ENCODE measurements at places on chromosomes 11 and 22.
A peak's percentile ranks its signal among the peaks of the same experiment; 100 is the strongest.

DNA sequence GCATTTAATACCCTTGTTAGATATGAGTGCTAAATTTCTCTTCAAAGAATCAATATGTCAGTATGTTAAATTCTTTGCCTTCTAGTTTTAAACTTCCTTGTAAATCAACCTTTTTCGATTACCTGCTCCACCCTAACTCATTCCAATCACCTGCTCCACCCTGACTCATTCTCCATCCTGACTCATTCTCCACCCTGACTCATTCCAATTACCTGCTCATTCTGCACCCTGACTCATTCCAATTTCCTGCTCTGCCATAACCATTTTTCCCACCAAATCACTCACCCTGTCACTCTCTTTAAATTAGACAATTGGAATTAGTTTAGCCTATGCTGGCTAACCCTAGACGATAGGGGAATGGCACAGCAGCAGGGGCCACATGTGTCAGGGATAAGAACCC is 519.5 kb upstream of the LRRC4C start:
- no peak for DNase-seq

DNA sequence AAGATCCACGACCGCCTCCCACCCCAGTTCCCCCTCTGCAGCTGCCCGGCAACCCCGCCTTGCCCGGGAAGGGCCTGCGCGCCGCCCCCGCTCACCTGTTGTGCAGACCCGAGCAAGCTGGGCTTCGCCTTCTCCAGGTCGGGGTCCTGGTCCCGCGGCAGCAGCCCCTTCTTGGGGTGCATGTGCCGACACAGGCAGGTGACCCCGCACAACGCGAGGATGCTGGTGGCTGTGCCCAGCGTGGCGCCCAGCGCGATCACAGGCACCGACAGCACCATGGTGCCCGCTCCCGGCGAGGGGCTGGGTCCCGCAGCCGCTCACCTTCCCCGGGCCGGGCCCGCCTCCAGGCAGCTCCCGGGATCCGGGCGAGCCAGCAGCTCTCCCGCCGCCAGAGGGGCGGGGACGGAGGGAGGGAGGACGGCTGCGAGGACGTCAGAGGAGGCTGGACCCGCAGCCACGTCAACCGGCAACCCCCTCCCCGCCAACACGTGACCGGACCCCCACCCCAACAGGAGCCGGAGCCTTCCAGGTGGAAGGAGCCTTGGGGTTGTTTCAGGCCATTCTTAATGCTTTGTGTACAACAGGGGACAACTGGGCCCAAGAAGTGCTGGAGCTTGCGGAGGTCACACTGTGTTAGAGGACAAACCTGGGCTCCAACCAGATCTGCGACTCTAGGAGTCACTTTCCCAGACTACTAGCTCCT is at the start of gene SYT13:
TSS of gene SYT13 (minus strand) at position 412 of the 703 bp plus-strand sequence. CDS start at position 278, 134 bp downstream.
- no peak for DNase-seq

DNA sequence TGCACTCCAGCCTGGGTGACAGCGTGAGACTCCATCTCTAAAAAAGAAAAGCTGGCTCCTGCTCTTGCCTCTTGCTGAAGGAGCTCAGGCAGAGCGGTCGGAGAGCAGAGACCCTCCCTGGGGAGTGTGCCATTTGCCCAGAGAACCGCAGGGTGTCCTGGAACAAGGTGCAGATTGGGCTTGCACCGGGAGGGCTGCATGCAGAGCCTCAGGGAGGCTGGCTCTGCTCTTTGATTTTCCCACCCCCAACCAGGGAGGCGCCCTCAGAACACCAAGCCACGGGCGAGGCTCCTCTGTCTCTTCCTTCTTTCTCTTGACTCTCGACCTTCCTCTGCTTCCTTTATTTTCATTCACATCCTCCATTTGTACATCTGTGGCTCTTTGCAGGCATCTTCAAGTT is 889.1 kb downstream of the OPCML start:
- no peak for DNase-seq

- no peak for DNase-seq
These were observed 31.2 kb downstream of the APOL1 start for GRCh38 chr22:36284171-36284571.

DNA sequence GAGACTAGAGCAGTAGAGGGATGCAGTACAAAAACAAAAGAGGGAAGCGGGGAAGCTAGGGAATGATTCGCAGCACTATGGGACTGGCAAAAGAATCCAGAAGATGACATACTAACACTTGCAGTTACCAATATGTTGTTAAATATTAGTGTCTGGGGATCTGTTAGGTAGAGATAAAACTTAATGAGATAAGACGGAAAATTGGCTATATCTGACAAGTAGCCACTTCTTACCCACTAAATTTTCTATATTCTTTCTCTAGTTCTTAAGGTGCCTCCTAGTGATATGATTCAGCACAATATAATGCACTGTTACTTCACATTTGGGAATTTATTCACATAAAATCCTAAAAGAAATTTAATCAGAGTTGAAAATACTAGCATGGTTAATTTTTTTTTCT is 30.8 kb downstream of the CCDC90B start:
- DNase-seq = no peak

- no peak for DNase-seq
These were observed 25.6 kb upstream of the TMEM135 start for GRCh38 chr11:87012089-87012488.

DNA sequence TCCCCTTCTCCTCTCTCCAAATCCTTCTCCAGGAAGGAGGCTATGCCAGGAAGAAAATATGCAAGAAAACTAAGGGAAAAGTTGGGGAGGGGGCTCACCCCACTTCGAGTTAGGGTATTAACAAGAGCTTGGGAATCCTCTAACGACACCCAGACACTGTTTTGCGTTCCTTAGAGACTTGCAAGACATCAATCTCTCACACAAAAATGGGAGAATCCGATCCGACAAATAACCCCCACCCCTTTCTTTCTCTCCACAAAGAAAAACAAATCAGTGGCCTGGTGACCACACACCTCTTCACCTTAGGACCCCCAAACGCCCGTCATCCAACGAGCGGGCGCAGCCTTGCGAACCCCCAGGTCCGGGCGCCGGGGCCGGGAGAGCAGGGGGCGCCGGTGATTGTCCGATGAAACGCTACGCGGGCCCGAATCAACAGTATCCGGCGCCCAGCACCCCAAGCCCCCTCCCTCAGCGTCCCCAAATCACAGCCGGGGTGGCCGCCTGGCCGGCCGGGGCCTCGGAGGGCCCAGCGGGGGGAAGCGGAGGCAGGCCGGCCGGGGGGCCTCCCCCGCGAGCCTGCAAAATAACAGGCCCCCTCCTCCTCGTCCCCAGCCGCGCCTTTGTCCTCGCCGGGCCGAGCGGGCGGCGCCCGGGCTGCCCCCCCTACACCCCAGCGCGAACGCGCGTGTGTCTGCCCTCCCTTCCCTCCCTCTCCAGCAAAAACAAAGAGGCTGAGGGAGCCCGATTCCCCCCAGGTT is 690 bp downstream of the CSNK1E start:
- peak; percentile 65 for DNase-seq

DNA sequence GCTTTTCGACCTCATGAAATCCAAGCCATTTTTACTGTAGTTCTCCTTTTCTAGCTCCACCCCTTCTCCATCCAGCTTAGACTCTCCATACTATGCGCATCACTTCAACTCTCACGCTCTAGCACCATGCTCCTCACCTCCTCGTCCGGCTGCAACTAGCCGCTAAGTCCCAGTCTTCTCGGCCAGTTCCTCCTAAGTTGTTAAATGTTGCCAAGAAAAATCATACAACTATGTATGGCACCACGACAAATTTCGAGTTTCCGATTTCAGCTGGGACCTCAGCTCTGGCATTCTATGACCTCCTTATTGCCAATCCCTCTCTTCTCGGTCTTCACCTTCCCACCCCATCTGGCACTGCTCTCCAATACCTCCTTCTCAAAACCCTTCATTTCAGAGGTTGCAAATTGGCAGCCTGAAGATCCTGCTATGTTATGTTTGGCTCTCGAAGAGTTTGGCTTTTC is 1.0 kb downstream of the ZNF70 start:
- DNase-seq = no peak

GRCh38 chr11:65573391-65574079 is 1.2 kb downstream of the FAM89B start:
- no peak for DNase-seq

All from CD4-positive, alpha-beta T cell treated with Interferon alpha-2 for 1 hour (primary cell).